Activated T-cell treated with anti-CD3 and anti-CD28 coated beads, Interleukin-2, amount 50 U/mL, for 1 hour (primary cell): ENCODE measurements at places on chromosomes 2 and 18.

DNA sequence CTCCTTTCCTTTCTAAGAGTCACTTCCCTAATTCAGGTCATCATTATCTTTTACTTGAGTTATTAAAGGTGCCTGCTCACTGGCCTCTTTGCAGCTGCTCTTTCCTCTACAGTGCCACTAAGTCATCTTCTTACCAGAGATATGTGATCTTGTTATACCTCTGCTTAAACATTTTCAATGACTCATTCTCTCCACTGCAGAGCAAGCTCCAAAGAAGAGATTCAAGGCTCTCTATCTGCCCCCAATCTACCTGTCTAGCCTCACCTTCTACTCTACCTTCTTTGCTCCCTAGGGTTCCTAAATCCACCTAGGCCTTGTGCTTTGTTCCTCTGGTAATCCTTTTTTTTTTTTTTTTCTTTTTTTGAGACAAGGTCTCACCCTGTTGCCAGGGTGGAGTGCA lies 3.1 kb downstream of the ARHGEF33 start:
- no peak for DNase-seq

- DNase-seq, result no peak
These were observed 26.5 kb downstream of the LDAH start for GRCh38 chr2:20796374-20796791.

DNA sequence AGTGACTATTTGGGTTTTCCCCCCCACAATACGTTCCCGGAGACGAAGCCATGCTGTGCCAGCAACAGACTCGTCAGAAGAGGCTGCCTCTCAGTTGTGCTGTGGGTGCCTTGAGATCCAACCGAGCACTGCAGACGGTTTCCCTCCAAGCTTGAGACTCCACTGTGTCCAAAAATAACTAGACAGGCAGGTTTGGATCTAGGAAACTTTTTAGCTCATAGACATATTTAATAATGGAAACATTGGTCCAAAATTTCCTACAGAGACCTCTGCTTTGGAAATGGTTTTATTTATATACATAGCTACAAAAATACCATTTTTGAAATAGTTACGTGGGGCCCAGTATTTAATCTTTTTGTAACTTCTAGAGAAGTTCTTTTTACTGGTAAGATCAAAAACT lies 63.1 kb upstream of the SPATS2L start:
- DNase-seq, result no peak

- no peak for DNase-seq
These were observed 16.4 kb downstream of the CEP76 start for GRCh38 chr18:12686100-12686499.

DNA sequence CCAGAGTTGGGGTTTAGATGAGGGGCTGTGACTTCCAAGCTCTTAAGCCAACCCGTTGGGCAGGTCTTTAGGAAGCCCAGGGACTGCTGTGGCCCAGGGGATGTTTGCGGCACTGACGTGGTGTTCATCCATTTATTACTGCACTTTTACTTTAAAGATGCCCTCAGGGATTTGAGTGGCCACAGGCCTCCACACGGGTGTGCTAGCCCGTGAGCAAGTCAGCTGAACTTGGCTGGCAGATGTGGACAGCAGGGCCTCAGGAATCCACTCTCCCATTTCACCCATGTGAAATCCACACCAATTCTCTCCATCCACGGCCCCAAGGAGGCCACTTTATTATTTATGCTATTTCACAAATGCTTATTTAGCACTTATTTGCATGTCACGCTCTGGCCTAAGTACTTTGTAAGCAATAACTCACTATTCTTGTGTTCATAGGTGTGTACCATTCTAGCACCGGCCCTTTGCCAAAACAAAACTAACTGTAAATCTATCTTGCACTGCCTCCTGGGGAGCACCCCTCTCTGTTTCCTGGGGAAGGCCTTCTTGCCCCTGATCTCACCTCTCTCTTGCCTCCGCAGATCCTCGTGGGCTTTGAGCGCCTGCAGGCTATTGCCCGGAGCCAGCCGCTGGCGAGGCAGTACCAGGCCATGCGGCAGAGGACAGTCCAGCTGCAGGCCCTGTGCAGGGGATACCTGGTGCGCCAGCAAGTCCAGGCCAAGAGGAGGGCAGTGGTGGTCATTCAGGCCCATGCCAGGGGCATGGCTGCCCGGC lies 39.1 kb upstream of the GPR17 start:
- DNase-seq, result peak; percentile 4

DNA sequence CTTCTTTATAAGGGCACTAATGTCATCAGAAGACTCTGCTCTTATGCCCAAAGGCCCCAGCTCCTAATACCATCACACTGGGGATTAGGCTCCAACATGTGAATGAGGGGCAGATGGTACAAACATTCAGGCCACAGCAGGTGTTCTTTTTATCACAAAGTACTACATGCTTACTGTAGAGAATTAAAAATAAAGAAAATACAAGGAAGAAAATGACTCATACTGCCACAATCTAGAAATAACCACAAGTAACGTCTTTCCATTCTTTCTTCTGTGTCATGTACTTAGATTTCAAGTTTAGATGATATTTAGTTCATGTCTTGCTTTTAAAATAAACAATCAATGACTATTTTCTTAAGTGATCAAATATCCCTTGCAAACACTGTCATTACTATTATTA lies 100.3 kb upstream of the NEDD4L start:
- DNase-seq, result no peak

DNA sequence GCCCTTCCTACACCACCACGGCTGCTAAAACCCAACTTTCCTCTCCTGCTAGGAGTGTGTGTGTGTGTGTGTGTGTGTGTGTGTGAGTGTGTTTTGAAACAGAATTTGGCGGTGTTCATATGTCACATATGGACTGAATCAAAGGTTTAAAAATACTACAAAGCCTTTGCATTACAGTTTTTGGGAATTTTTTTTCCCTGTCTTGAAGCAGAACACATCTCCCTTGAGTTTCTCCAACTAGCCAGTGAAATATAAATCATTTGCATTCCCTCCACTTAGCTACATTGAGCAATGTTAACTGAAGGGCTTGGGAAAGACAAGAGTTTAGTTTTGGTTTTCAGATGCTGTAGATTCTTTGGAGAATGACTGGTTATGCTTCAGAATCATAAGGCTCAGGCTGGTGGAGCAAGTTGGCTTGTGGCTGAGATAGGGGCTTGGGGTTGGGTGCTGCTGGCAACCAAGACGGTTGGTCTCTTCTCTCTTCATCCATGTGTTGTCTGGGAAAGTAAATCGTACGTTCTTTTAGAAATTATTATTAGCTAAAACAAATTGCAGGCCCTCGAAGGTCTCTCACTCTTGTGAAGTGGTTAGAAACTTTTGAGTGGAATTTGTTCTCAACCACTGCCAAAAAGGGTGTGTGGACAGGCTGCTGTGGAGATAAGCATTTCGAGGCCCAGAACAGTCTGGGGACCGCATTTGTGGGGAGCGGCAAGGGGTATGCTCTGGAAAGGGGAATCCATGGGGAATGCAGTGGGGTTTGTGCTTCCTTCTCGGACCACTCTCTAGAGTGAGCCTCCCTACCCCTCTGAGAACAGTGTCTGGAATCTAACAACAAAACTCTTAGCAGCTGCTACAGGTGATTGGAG lies 1.4 kb downstream of the NRP2 start:
- no peak for DNase-seq

DNA sequence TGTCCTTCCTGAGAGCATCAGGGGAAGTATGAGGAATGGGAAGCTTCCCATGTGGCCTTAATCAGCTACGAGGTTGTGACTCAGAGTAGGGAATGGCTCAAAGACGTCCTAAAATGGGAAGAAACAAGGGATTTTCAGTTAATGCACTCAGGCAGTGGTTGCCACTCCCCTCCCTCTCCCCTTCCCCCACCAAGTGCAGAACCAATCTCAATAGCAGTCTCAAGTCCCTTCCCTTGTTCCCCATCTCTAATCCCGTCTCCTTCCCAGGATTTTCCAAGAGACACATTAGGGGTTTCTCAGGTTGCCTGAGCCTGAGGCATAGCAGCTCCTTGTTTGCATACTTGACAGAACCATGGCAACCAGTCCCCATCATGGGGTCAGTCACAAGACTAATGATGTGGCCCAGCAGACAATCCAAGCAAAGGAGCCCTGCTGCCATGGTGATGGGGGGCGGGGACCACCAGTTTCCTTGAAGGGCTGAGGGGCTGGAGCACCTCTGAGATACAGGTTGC lies 18.2 kb upstream of the RESP18 start:
- DNase-seq, result no peak

DNA sequence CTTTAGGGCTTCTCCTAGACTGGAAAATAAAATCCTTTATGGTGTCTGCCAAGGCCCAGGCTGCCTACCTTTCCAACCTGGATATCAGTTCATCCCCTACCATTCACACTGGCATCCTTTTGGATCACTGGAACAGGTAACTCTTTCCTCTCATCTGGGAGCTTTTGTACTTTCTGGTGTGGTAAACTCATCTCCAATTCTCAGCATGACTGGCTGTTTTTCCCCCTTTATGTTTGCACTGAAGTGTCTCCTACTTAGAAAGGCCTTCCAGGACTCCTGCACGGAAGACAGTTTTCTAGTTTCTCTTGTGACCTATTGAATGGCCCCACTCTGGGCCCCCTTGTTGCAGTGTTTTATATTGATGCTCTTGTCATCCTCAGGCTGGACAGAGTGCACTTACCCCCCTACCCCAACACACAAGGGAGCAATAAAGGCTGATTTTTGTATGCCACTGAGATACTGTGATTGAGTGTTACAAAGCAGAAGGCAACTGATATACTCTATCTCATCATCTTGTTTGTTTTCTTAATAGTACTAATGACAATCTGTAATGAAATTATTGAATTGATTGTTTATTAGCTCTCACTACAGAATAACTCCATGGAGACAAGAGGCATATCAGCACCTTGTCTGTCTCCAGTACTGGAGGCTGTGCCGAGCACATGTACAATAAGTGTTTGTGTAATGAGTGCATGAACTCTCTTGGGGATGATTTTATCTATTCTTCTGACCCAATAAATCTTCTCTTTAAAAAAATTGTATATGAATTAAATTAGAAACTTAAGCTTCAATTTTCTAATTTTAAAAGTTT lies 129.9 kb downstream of the PIEZO2 start:
- DNase-seq, result no peak

DNA sequence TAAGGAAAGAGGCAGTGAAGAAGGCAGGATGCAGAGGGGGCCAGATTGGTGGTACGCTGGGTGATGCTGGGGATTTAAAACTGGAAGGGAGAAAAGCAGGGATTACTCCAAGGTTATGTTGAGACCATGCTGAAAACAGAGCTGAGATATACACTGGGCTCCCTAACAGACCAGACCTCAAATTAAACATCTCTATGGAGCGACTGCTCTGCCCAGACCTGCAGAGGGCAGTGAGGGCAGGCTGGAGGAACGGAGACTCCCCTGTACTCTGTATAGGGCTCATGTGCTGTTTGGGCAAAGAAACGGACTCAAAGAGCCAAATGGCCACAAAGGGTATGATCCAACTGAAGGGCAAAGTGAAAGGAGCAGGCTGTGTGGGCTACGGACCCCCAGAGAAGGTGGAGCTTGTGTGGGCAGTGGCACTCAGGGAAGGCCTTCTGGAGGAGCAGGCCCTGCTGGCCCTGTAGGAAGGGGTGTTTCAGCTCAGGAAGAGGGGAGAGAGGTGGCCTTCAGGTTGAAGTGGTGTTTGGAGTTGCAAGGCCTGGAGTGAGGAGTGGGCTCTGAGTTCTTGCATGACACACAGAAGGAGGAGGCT lies 4.8 kb upstream of the CELF4 start:
- DNase-seq, result no peak

DNA sequence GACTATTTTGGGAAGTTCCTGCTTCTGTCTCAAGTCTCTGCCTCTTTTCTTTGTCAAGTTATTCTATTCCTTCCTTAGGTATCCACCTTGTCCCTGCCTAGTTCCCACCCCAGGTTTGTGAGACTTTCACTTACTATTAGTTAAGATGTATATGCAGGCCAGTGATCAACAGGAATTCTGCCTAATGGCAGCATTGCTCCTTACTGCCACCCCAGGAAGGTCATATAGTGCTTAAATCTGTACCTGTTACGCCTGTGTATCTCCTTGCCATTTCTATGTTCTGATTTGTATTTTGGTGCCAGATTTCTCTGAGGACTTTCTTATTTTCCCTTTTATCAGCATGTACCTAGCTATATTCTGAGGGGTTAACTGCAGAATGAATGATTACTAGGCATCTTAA lies 746.0 kb upstream of the TMEFF2 start:
- no peak for DNase-seq

GRCh38 chr2:186962085-186962747 lies 113.2 kb upstream of the ZSWIM2 start:
- no peak for DNase-seq

- no peak for DNase-seq
These were observed 257.2 kb upstream of the TCF4 start for GRCh38 chr18:55845221-55845620.

GRCh38 chr18:62239475-62239874 lies 52.4 kb downstream of the RELCH start:
- DNase-seq, result no peak

GRCh38 chr18:38551881-38552280 lies 986.3 kb upstream of the CELF4 start:
- DNase-seq, result no peak

- DNase-seq, result no peak
These were observed 45.5 kb upstream of the NAB1 start for GRCh38 chr2:190603374-190603773.

GRCh38 chr18:24342347-24342746 lies 55.3 kb downstream of the OSBPL1A start:
- DNase-seq, result no peak

DNA sequence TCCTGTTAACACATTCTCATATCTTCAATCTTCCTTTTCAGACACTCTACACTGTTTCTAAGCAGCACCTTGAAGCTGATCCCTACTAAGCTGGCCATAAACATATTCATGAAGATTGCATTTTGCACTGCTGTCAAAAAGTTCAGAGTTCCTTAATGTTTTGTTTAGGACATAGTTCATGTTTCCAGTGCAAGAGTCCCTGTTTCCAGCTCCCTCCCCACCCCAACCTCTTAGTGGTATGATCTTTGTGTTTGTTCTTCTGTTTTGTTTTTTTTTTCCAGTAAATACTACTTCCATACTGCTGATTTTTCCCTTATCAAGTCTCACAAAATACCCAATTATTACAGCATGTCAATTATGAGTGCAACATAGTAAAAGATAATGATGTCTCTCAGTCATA lies 4.1 kb upstream of the SLC40A1 start:
- no peak for DNase-seq

DNA sequence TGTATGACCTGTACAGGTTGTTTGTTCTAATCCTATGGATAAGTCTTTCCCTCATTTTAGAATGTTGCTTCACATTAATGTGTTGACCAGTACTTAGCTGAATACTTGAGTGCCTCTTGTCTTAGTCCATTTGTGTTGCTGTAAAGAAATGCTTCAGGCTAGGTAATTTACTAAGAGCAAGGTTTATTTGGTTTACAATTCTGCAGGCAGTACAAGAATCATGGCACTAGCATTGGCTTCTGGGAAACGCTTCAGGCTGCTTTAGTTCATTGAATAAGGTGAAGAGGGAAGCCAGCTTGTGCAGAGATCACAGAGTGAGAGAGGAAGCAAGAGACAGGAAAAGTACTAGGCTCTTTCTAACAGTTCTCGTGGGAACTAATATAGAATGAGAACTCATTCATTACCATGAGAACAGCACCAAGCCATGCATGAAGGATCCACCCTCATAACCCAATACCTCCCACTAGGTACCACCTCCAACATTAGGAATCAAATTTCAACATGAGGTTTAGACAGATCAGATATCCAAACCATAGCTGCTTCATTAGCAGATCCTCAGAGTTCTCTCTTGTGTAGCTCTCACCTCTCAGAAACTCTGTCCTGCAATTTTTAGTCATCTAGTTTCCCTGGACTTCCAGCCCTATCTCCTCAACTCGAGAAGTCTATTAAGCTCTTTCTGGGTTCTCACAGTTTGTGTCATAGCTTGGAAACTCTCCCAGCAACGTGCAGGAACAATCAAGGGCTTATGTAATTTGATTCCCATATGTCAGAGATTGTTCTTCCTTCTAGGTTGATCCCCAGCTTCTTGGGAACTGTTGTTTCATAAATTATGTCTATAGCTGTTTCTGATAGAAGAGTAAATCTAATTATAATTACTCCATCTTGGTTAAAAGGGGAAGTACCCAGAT lies 2082.3 kb upstream of the CELF4 start:
- DNase-seq, result no peak
